ENCODE measurements at places on chromosomes 2 and 18.

DNA sequence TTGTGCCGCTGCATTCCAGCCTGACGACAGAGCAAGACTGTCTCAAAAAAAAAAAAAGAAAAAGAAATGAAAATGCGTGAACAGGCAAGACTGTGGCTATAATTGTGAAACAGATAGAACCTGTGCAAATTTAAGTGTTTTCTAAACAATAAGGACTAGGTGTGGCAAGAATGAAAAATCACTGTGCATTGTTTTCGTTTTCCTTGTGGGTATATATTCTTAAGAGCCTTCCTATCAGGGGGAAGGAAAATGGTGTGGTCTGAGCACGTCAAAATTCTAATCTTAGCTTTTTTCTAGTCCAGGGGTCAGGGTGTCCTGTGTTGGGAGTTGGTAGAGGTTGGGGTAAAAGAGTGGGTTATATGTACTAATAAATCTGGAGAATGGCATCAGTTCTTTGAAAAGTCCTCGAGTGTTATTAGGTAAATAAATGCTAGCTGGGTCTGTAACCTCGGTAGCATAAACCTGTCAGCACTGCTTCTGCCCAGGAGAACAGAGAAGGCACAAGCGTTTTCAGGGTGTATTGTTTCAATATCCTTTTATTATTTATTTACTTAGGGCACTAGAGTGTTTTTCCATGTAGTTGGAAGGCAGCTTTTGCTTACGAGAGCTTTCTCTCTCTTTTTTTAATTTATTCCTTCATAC, 11.6 kb downstream of the ATP6V1C2 start:
- no peak for DNase-seq

- no peak for DNase-seq
These were observed 854.6 kb downstream of the CNTNAP5 start for GRCh38 chr2:124879640-124880039.

DNA sequence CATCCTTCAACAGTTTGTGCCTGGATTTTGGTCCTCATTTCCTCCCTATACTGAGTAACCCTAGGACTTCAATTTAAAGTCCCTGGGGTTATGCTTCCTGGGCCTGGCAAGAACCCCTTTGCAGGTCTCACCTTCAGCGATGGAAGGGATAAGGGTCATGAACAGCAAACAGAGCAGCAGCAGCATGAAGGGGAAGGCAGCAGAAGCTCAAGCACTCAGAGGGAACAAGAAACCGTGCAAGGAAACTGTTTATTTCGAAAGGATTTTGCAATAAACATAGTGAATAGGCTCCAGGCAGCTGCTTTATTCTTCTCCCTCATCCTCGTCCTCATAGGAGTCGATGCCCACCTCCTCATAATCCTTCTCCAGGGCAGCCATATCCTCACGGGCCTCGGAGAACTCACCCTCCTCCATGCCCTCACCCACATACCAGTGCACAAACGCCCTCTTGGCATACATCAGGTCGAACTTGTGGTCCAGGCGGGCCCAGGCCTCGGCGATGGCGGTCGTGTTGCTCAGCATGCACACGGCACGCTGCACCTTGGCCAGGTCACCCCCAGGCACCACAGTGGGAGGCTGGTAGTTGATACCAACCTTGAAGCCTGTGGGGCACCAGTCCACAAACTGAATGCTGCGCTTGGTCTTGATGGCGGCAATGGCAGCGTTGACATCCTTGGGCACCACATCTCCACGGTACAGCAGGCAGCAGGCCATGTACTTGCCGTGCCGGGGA, 2.8 kb upstream of the TUBA4B start:
- DNase-seq, result no peak

DNA sequence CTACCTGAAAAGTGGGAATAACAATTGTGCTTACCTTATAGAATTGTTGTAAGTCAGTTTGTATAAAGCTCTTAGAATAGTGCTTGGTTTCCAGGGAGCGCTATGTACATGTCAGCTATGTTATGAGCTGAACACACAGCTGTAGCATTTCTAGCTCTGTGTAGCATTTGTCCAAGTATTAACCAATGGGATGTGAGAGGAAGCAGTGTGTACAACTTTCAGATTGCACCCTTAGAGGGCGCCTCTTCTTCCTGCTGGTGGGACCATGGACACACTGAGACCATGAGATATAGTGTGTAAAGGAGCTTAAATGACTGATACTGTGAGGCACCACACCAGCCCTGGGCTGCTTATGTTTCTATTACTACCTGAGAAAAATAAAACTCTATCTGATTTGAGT, 380.2 kb downstream of the LNPK start:
- peak; percentile 9 for DNase-seq

GRCh38 chr2:88808652-88809051, 117.2 kb downstream of the RPIA start:
- DNase-seq, result no peak

DNA sequence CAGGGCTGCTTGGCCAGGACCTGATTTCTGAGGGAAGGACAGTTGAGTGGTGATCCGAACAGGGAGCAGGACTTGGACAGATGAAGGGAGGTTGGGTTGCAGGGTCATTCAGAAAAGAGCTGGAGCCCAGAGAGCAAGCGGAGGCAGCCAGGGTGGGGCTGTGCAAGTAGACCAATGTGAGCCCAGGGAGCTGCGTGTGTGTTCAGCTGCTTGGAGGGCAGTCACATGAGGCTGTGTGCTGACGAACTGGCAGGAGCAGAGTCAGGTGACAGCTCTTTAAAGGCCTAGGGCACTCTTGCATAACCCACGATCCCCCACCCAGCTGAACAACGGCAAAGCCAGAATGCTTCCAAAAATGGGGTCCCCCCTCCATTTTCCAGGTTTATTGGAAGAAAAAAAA, 4.6 kb upstream of the MLPH start:
- no peak for DNase-seq

- no peak for DNase-seq
These were observed 66.1 kb upstream of the DTNA start for GRCh38 chr18:34643989-34644388.

DNA sequence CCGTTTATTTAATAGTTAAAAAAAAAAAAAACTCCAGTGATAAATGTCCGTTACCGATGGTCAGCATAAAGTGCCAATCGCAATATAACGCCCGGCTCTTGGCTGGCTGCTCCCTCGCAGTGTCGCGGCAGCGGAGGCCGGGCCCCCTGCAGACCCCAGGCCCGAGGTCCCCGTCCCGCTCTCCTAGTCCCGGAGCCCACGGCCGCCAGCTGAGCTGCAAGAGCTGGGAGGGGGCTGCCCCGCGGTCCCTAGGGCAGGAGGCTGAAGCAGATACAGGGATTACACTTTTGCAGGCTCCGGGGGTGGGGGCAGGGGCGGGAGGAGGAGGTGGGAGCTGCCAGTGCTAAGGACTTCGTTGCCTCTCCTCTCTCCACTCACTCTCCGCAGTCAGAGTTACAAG, 6.9 kb downstream of the OSR1 start:
- DNase-seq, result no peak

DNA sequence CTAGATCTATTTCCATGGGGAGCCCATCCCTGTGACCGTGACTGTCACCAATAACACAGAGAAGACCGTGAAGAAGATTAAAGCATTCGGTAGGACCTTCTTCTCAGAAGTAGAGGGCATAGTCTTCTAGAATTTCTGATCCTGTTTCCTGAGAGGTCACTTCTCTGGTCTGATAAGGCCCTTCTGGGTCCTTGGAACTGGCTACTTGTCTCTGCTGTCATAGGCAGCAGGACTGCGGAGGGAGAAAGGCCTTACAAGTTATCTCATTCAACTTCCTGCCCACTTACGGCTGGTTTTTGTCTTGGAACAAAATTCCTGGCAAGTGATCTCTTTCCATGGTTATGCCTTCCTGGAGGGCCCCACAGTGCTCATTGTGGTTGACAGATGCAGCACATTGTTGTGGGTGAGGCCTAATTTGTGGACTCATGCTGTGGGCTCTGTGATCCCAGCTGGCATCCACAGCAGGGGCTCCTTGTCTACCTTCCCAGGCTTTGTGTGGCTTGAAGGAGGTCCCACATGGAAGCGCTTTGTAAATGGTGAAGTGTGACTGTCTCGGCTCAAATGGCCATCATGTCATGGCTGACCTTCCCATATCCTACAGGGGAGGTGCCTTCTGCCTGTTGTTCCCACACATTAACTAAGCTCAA, 22.0 kb downstream of the SAG start:
- no peak for DNase-seq

DNA sequence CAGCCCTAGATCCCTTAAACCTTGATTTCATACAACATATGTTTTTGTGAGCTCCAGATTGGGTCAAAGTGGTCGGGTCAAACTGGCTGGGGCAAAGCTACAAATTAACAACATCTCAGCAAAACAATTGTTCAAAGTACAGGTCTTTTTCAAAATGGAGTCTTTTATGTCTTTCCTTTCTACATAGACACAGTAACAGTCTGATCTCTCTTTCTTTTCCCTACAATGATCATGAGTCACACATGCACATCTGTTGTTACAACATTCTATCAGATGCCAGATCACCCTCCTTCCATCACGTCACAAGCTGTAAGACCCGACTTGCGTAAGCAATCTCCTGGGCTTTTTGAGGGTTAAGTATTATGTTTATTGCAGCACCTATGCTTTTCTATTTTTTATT, 55.1 kb downstream of the RHOB start:
- DNase-seq, result no peak

GRCh38 chr2:143205106-143205764, 76.0 kb downstream of the ARHGAP15 start:
- peak; percentile 55 for DNase-seq

- no peak for DNase-seq
These were observed 191.4 kb downstream of the SS18 start for GRCh38 chr18:25898965-25899364.

DNA sequence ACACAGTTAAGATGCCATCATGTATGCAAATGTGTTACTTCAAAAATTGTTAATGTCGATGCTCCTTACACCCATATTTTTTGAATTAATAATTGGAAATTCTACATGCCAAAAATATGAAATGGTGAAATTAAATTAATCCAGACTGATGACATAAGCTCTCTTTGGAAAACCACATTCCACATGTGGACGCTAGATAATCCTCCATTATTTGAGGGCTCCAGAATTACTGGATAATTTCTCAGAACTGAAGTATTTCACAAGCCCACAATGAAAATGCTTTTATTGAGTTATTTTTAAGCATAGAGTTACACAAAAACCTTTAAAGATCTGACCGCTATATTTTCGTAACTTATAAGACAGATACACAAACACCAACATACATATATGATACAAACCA, 47.8 kb downstream of the FARSB start:
- DNase-seq, result no peak

GRCh38 chr2:99472600-99472960, 17.2 kb downstream of the REV1 start:
- DNase-seq, result no peak

- no peak for DNase-seq
These were observed 47.8 kb downstream of the TEX51 start for GRCh38 chr2:126946318-126947102.

DNA sequence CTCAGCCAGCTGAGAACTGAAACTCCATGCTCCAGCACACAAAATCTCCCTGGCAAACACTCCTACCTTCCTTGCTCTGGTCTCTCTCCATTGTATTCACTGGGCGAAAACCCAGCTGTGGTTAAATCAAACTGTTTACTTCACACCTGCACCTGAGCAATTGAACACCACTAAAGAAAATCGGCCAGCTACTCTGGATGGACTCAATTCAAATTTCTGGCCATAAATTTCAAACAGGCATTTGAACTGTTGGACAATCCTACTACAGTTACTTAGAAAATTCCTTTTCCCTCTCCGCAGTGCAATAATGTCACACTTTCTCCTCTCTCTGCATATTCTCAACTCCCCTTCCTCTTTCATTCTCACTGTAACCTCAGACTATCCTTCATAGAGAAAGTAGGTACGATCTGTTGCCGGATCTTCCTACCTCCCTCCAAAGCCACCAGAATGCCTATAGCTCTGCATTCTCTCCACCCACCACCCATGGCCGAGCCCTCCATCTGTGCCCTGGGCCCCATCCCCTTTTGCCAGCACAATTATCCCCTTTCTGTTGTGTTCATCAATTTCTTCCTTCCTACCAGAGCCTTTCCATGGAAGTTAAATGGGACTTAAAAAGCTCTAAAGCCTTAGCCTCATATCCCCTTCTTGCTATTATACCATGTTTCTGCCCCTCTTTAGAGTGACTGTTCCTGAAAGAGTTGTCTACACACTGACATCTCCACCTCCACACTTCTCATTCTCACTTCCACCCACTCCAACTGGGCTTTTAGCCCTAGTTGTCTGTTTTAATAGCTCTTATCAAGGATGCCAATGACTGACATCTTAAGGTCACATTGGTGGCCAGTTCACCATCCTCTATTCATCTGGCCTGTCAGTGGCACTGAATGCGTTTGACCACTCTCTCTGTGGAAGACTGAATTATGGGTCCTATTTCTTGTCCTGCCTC, 127.5 kb upstream of the SLC1A4 start:
- no peak for DNase-seq

DNA sequence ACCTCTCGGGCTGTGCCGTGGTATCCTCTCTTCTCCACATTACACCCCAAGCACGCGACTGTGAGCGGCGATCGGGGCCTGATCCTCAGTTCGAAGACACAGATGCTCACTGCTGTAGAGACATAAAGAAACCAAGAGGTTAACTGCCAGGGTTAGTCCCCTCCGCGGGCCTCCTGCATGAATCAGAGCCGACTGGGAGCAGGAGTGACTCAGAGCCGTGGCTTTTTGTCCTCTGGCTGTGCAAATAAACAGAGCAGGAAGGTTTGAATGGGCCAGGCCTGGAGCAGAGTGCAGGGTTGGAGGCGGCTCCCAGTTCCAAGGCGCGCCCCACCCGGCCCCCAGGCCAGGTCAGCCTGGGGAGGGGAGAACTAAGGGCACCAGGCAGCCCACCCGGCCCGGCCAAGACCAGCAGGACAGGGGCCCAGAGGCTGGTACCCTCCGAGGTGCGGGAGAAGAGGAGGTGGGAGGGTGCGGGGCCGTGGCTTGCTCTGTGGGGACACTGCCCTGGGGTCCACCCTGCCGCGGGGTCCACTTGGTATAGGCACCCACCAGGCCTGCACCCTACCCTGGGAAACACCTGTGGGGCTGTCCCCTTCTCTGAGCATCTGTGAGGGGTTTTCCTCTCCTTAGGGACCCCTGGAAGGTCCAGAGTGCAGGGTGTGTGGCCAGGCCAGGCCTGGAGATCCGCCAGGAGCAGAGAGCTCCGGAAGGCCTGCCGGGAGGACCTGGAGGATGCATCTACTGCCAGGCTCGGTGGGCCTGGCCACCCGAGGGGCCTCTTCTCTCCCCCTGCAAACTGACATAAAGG, 16.5 kb downstream of the TWIST2 start:
- no peak for DNase-seq

DNA sequence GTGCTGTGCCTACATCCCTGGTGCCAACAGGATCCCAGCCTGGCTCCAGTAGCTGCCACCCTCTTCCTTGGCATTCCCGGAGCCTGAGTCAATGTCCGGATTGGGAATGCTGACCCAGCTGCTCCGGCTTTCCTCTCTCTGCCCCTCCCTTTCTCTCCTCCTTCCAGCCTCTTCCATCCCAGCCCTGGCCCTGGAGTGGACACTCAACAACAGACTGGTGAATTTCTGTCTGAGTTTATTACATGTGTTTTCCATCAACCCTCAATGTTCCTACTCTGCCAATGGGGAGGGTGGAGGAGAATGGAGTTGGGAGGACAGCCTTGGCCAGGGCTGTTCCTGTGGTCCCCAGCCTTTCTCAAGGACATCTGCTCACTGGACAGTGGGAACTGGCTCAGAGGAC, 917 bp upstream of the PRKAG3 start:
- no peak for DNase-seq

GRCh38 chr2:165450156-165450555, 19.3 kb upstream of the CSRNP3 start:
- no peak for DNase-seq

- DNase-seq, result no peak
These were observed 450.9 kb downstream of the FBXO15 start for GRCh38 chr18:73696698-73697097.

All from KBM-7 (cell line).